ENCODE measurements at places on chromosomes 13 and 19.

DNA sequence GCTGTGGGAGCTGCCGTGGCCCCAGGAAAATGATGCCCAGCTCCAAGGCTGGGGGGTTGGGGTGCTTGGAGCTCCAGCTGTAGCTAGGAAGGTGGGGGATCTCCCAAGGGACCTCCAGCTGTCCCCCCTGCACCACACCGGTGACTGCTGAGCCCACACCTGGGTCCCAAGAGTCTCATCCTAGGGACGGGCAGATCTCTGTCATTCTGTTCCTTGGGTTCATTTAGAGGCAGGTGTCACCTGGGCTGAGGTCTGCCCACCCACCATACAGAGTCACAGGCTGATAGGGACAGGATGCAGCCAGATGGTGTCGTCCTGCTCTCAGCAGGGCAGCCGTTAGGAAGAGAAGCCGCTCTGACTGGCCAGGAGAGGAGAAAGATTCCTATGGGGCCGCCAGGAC is 5.3 kb downstream of the F2RL3 start:
- no peak for DNase-seq

- no peak for DNase-seq
These were observed 470 bp downstream of the ZNF835 start for GRCh38 chr19:56670961-56671612.

- DNase-seq = no peak
These were observed 149.0 kb downstream of the LACC1 start for GRCh38 chr13:44028734-44029133.

GRCh38 chr19:28984315-28984714 is 228.6 kb downstream of the UQCRFS1 start:
- no peak for DNase-seq

- DNase-seq = no peak
These were observed 2.9 kb upstream of the DCUN1D2 start for GRCh38 chr13:113493315-113493951.

DNA sequence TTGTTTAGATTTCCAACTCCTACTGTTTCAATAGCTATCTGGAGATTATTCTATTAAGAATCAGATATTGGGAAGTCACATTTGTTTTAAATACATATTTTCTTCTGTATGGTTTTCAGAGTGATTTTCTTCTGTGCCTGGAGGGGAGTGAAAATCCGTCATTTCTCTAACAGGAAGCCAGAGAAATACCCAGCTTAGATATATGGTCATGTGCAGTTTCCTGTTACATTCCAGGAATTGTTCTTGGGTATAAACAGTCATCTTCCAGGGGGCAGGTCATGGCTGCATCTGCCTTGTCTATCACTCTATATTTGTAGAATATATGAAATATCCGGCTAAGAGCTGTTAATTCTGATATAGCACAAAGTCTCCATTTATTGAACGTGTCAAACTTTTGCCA is 77.5 kb upstream of the MIR17HG start:
- DNase-seq = no peak

GRCh38 chr19:1880611-1881392 is 4.5 kb downstream of the ABHD17A start:
- DNase-seq = no peak

DNA sequence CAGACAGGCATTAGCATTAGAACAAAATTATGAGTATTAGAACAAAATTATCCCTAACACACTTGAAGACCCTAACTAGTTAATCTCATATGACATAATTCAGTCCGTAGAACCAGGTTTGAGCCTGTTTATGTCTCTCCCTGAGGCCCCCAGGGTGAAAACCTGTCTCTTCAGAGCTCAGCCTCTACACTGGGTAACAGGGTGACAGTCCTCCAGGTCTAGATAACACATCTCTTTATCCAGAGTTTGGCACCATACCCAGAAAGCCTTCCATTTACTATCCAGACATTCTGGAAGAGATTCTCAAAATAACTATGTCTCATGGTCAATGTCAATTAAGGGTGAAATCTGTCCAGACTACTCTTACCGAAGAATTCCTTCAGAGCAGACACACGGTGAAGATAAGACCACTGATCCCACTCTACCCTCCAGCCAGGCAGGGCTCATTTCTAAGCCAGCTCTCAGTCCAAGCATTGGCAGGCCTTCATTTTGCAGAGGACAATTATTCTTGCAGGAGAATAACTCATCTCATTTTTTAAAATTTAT is 1195.3 kb downstream of the EFNB2 start:
- DNase-seq = no peak

- no peak for DNase-seq
These were observed 4.5 kb downstream of the PPP1R12C start for GRCh38 chr19:55112777-55113569.

GRCh38 chr19:41303954-41304353 is 6.0 kb upstream of the CCDC97 start:
- DNase-seq = no peak

- no peak for DNase-seq
These were observed 349.6 kb upstream of the PCDH20 start for GRCh38 chr13:61765181-61765742.

DNA sequence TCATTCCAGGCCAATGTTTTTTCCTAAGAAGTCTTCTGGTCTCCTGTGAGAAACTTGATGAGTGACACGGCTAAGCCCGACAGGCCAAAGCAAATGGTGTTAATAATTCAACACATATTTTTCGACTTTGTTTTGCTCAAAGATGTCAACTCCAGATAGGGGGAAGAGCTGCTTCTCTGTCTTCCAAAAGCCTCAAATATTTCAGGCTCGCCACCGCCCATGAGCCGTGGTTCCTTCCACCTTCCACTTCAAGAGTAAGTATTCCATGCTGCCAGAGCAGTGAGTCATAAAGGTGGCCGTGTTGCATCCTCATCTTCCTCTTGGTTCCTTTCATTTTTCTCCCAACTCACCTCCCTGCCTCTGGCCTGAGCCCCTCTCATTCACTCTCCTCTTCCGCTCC is 272.6 kb downstream of the EFNB2 start:
- DNase-seq = no peak

DNA sequence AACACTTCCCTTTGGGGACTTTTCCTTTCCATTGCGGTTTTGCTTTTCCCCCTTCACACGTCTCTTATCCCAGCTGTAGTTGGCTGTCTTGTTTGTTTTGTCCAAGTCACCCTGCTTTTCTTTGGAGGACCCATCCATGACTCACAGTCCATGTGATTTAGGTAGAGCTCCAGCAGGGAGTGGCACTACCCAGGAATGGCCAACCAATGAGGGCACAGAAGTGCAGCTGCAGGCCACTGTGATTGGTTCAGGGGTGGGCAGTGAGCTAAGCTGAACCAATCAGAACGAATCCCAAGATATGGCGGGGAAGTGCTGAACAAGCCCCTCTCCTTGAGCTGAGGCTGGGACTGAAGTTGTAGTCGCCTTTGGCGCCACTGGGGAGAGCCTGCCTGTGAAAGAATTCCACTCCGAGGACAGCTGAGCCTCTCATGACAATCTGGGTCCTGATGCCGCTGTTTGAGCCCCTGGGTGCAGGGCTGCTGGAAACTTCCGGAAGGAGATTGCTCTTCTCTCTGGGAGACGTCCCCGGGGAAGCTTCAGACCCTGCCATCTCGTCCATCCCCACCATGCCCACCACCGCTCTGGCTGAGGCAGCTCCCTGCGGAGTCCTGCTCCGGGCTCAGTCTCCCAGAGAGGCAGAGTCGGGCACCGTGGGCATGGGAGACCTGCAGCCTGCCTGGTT is 62.9 kb upstream of the URI1 start:
- DNase-seq = no peak

- no peak for DNase-seq
These were observed 34.2 kb downstream of the TDRD3 start for GRCh38 chr13:60431108-60431700.

All from activated T-helper 1 cell treated with anti-CD3 and anti-CD28 coated beads, Interleukin-12 subunit alpha, Interleukin-12 subunit beta, Interleukin-2, Interleukin-4 antibody, amounts not matched to agents 30 ng/mL and 10 ng/mL and 1 ng/mL, durations not matched to agents 14 hours and 24 hours and 36 hours (primary cell).